ENCODE measurements at places on chromosomes 7 and 10.
A peak's percentile ranks its signal among the peaks of the same experiment; 100 is the strongest.

DNA sequence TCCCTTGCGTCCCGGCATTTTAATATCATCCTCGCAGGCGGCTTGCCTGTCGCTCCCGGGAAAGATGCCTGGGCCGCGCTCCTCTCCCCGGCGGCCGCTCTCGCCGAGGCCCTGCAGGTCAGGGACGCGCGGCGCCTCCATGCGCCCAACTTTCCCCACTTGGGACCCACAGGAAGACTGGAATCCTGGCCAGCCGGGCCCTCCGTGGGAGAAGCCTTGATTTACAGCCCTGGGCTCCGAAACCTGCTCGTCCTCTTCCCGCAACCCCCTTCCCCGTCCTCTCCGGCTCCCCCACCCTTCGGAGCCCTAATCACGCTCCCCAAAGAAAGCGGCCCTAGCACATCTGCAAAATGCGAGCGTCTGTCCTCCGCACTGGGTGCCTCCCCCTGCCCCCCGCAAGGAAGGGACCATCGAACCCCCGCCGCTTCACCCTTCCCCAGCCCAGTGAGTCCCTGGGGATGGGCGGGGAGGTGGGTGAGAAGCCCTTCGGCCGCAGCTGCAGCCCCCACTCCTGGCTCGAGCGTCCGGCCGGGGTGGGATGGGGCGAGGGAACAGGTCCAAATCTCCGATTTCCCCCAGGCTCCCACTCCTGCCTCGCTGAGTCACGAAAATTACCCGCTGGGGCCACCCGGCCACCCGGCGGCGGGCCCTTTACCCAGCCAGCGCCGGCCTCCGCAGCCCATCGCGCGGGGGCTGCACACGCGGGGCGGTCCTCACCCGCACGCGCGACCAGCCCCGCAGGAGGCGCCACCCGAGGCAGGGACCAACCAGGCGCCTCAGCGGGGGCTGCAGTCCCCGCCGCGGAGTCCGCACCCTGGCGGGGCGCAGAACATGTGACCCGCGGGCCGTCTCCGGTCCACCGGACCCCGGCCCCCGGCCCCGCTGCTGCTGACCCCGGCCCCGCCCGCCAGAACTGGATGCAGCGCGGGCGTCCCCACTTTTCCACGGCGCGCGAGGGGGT is 695 bp downstream of the HSPA12A start:
- DNase-seq: peak; percentile 33

DNA sequence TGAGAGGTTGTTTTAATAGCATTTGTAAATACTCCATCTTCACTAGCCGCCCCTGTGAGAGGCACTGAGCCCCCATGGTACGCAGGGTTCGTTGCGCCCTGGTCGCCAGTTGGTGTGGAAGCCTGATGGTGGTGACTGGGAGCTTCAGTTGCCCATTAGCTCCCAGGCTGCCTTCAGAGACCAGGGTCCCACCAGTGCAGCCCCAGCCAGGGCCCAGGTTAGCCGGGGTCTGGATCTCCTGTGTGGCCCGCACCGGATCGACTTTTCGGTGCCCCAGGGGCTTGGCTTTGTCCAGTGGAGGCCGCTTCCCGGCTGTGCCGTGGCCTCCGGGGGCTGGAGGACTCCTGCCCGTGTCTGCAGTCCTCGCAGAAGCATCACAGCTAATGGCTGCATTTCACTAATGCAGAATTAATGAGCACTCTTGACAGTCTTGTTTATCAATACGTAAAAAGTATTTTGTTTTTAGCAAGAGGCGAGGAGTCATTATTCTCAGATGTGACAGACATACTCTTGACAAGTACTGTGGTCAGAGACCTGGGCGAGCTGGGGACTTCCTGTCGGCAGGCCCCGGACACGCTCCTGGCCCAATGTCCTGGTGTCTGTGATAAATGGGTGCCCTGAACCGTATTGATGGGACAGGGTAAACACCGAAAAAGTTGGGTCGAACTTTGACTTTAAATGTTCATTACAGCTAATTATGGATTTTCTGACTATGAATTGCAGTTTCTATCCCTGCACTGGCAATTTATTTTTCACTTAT is 99.8 kb downstream of the NKX6-2 start:
- no peak for DNase-seq

- no peak for DNase-seq
Observed at GRCh38 chr10:19728964-19729363, 87.3 kb upstream of the PLXDC2 start.

GRCh38 chr10:2244471-2244870 is 507.1 kb upstream of the ADARB2 start:
- DNase-seq: no peak

DNA sequence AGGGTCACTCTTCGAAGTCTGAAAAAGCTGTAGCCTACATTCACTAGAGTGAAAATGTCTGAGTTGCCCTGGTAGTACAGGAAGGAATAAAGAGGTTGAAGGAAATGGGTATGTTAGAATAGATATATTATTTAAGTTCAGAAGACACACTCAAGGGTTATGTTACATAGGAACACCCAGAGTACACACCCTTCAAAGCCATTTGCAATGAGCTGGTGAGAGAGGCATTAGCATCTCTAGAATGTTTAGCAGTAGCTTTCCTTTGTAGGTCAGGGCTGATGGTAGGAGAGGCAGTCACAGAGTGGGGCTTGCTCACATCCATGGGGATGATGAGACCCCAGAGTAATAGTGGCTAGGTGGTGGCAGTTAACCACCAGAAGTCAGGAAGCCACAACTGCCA is 221.2 kb downstream of the SLC25A13 start:
- no peak for DNase-seq

DNA sequence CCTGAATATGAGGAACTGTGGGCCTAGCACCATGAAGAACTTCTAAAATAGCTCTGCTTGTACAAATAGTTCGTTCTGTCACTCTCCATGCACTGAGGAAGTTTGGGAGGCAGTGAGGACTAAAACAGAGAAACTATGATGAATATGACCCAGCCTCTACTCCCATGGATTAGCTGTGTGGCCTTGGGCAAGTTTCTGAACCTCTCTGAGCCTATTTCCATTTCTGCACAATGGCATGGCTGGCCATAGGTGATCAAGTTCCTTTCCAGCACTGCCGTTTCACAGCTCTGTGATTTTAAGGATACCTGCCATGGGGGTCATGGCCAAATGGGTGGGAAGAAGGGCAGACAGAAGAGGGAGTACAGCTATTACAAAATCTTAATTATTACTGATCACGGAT is 57.6 kb downstream of the SORBS1 start:
- DNase-seq: no peak

DNA sequence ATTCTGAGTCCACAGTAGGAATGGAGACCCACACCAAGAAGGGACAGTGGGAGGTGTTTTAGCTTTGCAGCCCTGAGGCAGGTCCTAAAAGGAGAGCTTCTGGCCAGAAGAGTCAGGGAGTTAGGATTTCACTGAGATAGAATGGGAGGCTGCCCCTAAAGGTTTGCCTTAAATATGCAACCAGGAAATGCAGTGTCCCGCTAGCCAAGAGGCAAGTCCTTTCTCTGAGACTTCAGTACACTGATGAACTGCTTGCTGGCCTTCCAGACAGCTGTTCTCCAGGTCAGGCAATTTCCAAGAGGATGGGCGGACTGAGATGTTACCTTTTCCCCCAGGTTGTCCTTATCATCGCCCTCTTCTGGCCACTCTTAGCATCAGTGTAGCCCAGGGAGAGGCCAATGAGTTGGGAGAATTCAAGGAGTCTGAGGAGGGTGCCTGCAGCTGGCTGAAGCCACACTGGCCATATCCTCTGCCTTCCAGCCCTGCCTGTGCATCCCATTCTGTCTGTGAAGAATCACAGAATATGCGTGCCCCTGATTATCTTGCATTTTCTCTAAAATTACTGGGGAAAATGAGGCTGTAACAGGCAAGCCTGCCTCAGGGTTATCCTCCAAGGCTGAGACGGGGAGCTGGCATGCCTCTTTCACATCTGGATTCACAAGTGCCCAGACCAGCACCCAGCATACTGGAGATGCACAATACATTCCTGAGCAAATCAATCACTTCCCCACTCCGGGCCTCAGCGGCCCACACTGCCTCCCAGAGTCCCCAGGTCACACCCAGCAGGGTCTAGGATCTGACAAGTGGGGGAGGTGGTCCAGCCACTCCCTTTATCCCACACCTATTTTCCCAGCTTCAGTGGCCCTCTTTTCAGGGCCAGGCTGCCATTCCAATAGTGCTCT is 2.4 kb downstream of the TLL2 start:
- DNase-seq: peak; percentile 46

GRCh38 chr10:128300290-128300824 is 174.1 kb upstream of the MKI67 start:
- no peak for DNase-seq

GRCh38 chr10:35194471-35194870 is 67.8 kb downstream of the CREM start:
- DNase-seq: peak; percentile 18

GRCh38 chr7:37027557-37028341 is 303.5 kb upstream of the AOAH start:
- peak; percentile 11 for DNase-seq

GRCh38 chr10:76778914-76779795 is 858.5 kb downstream of the KCNMA1 start:
- peak; percentile 30 for DNase-seq

DNA sequence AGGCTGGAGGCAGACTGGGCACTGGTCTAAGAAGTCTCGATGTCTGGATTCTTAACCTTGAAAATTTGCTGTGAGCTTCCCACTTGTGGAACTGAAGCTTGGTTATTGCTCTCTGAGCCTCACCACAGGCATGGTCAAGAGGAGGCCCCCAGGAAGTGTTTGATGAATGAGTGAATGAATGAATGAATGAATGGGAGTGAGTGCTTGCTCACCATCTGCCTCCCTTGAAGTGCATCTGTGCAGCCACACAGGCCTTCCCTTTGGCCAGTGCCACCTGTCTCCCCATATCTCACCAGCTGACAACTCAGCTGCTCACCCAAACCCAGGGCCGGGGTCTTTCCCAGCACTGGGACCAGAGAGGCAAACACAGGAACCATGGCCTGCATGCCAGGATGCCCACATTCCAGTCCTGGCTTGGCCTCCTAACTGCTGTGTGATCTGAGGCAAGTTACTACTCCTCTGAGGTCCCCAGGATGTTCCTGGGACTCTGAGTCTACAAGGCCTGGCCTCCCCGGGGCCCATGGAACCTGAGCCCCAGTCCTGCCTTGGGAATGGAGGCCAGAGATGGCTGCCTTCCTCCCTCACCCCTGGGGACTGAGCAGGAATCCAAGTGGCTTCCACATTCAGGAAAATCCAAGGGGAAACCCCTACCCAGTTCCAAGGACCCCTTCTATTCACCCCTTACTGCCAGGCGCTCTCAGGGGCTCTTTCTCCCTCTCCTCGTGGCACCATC is 51.4 kb upstream of the SLC29A3 start:
- no peak for DNase-seq

GRCh38 chr10:6766131-6766801 is 186.2 kb upstream of the PRKCQ start:
- no peak for DNase-seq

GRCh38 chr7:135111379-135111778 is 36.5 kb upstream of the TMEM140 start:
- DNase-seq: no peak

- no peak for DNase-seq
Observed at GRCh38 chr7:88346357-88346756, 39.7 kb upstream of the STEAP4 start.

DNA sequence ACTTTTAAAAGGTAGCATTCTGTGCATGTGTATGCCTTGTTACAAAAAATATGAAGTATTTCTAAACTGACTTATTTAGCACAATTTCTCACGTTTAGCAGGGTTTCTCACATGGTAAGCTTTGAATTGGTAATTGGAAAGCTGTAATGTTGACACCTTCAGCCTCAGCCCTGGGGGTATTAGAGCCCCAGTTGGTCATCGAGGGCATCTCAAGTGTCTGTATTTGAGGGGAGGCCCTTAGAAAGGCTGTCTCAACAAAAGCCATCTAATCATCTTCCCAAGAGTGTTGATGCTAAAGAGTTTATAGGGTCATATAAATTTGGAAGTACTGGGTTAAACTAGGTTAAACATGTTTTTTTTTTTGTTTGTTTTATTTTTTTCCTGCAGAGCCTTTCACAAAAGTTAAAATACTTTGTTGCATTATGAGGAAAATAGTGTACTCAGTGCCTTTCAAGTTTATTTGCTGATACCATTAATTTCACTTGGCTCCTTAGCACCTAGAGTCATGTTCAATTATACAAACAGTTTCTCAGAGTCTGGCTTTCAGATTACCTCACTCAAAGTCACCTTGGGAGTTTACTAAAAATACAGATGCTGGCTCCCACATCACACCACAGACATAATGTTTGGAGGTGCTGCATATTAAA is 134.0 kb downstream of the CD36 start:
- no peak for DNase-seq

GRCh38 chr7:12281038-12281437 is 69.9 kb downstream of the TMEM106B start:
- DNase-seq: peak; percentile 60

GRCh38 chr10:123148414-123149161 is 652 bp downstream of the HMX2 start:
- no peak for DNase-seq

- peak; percentile 28 for DNase-seq
Observed at GRCh38 chr10:66799474-66799873, 126.4 kb upstream of the LRRTM3 start.

- no peak for DNase-seq
Observed at GRCh38 chr7:69365651-69366192, 232.6 kb upstream of the AUTS2 start.

GRCh38 chr7:98323597-98324322 is 42.3 kb downstream of the BRI3 start:
- DNase-seq: no peak

DNA sequence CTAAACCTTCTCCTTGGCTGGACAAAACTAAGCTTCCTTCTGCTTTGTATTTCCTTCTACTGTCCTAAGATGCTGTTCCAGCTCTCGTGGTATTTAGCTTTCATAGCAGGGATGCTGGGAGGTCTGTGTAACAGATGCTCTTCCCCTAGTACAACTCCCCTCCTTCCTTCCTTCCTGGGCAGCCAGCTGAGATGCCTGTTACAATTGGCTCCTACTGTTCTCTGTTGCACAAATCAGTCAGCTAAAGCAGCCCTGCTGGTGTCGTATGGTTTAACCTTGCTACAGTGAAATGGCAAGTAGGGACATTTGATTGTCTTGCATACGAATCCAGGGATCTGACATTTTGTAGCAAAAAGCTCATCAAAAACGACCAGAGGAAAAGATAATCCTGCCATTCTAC is 143.8 kb downstream of the ARHGAP21 start:
- no peak for DNase-seq

DNA sequence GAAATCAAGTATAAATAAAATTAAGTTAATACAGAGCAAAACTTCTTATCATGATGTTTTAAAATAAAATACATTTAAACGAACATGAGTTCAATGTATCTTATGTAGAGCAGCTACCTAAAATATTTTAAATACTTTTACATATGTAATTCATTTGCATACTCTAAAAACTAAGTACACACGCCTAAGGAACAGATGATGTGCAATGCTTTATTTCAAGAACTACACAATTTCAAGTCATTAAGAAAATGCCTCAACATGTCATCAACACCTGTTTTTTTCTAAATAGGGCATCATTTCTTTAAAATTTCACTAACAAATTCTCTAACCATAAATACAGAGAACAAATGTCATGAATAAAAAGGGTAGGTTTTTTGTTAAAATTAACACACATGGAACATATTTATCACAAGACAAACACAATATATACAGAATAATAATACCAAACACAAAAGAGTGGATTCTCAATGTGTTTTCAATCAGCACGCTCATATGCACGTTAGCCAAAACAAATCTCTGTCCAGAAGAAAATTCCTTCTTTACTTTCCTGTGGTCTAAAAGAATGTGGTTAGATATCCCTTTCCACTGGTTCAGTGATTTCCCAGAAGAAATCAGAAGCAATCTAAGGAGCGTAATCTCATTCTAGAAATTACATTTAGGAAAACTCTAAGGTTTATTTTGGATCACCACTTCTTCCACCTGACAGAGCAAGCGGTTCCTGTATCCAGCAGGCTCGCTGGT is 73.0 kb upstream of the PFKP start:
- DNase-seq: no peak
